NCI-H2171 treated with DMSO at 0.1 percent for 48 hours (cell line): ENCODE measurements at places on chromosomes 4 and X.

DNA sequence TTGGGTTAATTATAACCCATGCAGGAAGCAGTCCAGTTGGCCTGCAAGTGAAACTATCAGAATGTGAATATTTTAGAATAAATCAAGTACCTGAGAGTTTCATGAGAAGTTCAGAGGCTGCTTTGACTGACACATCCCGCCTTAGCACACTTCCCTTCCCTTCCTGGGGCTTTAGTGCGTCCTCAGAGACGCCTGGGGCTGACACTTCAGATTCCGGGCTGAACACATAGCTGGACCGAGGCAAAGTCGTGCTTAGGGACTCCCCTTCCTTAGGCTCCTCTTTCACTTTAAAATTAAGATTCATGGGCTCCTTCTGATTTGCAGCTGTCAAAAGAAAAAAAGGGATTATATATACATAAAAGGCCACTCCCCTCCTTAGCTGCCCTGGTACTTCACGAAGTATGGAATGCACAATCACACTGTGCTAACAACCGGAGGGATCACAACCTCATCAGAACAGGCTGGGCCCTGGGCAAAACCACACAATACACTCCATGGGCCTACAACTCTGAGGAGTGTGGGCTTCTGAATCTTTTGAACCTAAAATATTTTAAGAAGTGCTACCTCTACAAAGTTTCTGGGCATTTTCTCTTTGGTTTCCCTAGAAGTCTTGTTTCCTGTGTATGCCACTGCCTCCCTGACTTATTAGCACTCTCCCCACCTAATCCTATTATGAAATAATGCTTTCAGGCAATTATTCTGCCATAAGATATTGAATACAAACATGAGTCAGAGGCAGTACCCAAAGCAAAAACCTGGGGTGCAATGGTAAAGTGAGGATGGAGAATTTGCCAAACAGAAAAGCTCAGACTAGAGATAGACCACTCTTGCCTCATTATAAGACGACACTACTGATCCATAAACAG is 68.2 kb downstream of the ZNF827 start:
- DNase-seq = no peak

GRCh38 chr4:36133658-36134057 is 110.7 kb downstream of the ARAP2 start:
- no peak for DNase-seq

DNA sequence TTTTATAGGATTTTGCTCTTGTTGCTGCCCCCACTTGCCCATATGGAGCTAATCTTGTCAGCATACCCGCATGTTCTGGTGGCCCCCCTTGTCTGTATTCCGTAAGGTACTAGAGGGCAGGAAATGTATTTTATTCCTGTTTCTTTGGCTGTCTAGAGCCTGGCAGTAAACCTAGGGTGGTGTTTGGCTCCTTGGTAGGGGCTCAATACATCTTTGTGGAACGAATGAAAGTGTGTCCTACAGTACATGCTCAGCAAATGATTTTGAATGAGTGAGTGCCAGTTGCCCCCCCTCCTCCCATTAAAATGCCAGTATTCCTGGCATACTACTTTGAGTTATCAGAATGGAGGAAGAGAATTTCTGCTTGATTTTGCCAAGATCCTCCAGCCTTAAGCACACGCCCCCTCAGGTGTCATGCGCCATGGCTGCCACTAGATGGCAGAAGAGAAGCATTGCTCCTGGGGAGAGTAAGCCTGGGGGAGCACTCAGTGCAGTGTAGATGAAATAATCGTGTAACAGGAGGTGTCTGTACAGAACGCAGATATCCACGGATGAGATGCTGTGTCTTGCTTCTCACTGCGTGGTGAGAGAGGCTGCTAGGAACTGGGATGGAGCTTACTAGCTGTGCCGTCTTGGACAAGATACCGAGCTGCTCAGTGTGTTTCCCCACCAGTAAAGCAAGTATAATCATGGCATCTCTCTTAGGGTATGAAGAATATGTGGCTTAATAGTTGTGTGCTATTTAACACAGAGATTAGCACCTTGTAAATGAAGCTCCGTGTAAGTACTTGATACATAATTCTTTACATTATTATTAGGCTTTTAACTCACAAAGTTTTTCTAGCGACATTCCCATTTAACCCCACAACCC is 17.2 kb upstream of the RNF212 start:
- DNase-seq = peak; percentile 33

GRCh38 chr4:163191999-163192398 is 25.3 kb upstream of the NAF1 start:
- DNase-seq = no peak

GRCh38 chr4:20643631-20644030 is 56.6 kb upstream of the PACRGL start:
- DNase-seq = no peak

DNA sequence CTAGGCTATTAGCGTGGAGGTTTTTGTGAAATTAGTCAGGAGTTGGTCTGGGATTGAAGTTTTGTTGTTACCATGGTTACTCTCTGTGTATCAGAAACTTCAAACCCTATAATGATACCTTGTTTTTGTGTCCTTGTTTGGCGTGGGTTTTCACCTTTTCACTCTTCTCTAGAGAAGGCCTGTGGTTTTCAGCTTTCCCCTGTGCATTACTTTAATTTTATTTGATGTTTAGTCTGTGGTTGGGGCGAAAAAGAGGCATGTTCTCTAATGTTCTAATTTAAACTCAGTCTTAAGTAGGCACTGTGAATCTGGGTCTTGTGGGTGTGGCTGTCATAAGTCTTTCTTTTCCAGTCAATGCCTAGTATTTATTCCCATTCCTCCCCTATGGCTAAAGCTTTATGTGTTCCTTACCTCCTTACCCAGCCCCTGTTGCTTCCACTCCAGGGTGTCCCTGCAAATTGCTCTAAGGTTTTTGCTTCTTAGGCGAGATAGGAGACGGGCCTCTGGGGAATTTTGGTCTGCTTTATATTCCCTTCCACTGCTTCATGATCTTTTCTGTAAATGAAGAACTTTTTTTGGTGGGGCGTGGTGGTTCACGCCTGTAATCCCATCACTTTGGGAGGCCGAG is 326.3 kb upstream of the ZCCHC13 start:
- DNase-seq = no peak

- no peak for DNase-seq
These were observed 722 bp downstream of the FGF16 start for GRCh38 chrX:77447653-77448569.

DNA sequence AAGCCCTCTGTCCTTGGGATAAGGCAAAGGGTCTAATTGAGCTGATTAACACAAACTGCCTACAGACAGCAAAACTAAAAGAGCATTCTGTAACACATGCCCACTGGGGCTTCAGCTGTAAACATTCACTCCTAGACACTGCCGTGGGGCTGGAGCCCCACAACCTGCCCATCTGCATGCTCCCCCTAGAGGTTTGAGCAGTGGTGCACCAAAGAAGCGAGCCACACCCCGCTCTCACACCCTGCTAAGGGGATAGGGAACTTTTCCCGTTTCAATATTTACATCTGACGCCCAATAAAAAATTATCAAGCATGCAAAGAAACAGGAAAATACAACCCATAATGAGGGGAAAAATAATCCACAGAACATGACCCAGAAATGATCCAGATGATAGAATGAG is 46.9 kb upstream of the HSD17B10 start:
- no peak for DNase-seq

GRCh38 chr4:82611527-82611926 is 49.7 kb upstream of the TMEM150C start:
- no peak for DNase-seq

- DNase-seq = no peak
These were observed 11.3 kb downstream of the PNCK start for GRCh38 chrX:153662266-153662665.

- peak; percentile 9 for DNase-seq
These were observed 107.7 kb upstream of the ATXN3L start for GRCh38 chrX:13427441-13428052.

DNA sequence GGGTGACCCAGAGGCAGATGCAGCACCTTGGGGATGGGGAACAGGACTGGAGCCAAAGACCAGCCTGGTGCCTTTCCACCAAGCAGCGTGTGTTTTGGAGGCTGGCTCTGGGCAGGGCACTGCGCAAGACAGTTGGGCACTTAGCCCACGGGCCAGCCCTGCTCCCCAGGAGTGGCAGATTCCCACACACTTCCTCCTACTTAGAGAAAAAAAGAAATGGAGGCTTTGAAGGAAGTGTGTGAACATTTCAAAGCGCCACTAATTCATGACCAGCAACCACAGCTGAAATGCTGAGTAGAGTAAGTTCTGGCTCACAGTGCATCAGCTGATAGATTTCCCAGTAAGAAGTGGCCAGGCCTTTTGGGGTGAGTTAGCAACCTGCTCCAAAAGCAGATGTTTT is 54.9 kb upstream of the LGI2 start:
- DNase-seq = no peak

DNA sequence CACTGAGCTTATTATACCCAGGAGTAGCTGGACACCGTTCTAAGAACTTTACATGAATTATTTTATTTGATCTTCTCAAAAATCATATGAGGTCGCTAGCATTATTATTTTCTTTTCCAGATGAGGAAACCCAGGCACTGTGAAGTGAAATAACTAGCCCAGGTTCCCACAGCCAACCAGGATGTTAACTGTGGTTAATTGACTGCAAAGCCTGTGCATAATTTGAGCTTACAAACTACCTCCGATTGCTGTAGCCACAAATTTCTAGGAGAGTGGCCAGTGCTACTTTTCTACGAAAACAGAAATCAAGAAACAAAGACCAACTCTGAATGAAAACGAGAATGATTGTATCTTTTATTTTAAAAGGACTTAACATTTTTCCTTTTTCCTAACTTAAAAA is 27.2 kb downstream of the SPRY1 start:
- DNase-seq = no peak

GRCh38 chr4:75644095-75644494 is 13.8 kb upstream of the CDKL2 start:
- DNase-seq = no peak

- no peak for DNase-seq
These were observed 30.5 kb upstream of the COL25A1 start for GRCh38 chr4:109332926-109333464.

DNA sequence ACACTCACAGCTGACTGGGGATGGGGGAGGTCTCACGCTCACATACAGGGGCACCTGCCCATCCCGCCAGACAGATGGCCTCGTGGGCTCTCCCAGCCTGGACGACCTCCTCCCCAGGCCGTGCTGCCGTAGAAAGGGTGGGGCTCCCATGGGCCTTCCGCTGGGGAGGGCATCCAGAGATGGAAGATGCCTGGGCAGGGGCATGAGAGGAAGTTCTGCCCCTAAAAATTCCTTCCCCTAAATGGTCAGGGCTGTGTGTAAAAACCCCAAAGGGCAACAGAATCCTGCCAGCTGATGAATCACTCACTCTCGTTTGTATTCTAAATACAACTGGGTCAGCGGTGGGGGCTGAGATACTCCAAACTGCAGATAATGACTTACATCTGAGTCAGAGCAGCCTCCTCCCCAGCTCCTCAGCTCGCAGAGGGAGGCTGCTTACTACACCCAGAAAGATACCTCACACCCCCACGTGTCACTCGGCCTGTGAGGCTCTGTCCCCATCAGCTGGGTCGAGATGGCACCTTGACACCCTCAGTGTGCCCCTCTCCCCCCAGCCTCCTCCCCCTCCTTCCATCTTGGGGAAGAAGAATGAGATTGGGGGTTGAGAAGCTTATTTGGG is 10.1 kb downstream of the WDR1 start:
- DNase-seq = no peak

DNA sequence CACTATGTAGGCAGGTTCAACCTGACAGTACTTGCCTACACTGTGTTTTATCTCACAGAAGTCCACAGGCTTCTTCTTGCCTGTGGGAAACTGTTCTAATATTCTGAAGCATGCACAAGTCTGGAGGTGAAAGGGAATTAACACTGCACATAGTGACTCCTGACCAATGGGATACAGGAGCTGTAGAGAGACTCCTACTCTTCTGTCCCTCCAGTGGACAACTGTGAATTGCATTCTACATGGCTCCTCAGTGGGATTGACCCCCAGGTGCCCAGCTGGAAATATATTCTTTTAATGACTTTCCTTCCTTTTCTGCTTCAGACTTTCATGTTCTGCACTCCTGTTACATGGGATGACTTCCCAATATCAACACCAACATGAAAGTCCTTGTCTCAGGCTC is 8.2 kb upstream of the YIPF6 start:
- DNase-seq = no peak

DNA sequence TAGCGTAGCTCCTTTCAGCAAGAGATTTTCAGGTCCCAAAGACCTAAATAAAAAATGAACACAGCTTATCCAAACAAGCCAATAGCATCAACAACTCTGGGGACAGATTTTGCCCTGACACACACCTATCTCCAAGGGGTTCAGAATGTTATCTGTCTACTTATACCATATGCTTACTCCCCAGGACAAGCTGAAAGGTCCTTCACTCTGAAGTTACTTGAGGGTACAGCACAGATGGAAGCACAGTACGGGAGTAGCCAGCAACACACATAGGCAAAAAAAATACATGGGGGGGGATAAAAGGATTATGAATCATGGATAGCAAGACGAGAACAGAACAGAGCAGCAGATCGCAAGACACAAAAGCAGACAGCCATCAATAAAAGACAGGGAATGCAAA is 90.7 kb upstream of the MCF2 start:
- no peak for DNase-seq

DNA sequence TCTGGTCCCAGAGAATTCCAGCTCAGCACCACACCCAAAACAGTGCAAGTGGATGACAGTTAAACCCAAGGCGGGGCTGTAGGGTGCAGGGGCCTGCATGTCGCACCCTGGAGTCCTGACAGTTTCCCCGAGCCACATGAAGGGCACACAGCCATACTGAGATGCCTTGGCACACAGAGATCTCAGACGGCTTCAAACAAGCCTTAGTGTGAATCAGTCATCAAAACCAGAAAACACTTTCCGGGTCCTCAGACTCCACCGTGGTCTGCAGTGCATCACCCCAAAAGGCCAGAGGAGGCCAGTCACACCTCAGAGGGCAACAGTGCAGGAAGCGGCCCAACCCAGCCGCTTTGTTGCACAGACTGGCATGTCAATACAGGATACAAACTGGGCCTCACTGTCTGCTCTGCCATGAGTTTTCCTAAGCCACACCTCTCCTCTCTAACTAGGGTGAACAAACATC is 64.6 kb upstream of the ENPP6 start:
- DNase-seq = no peak

- DNase-seq = no peak
These were observed 65.9 kb upstream of the OGT start for GRCh38 chrX:71466979-71467523.

DNA sequence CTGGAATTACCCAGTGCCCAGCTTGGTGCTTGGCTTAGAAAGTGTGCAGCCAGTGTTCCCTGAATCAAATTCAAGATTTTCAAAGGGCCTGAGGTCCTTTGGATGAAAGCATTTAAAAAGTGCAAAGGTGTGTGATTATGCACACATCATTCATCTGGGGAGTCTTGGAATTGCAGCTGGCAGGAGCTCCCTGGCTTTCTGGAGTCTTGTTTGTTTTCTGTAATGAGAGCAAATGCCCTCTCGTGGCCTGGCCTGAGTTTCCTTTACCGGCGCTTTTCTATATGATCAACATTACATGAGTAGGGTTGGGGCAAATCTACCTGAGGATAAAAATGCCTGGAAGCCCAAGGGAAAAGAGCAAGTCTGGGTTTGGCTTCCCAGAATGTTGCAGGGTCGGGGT is 24.6 kb upstream of the SORCS2 start:
- no peak for DNase-seq

GRCh38 chrX:50154429-50154828 is 46.4 kb downstream of the AKAP4 start:
- DNase-seq = no peak
